ENCODE measurements at places on chromosomes 6 and 20.

DNA sequence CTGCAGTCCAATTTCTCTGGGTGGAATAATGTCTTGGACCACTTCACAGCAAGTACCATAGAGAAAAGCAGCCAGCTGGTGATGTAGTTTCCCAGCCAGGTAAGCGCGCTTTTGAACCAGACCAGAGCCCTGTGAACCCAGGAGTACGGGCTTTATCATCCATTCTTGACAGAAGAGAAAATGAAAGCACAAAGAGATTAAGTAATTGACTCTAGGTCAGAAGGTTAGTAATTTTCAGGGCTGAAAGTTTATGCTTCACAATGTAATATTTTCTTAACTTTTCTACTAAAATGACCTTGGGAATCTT, 7.1 kb upstream of the UST start:
- no peak for DNase-seq

- peak; percentile 65 for DNase-seq
Measured at GRCh38 chr20:645318-646106, 7.5 kb downstream of the SRXN1 start.

DNA sequence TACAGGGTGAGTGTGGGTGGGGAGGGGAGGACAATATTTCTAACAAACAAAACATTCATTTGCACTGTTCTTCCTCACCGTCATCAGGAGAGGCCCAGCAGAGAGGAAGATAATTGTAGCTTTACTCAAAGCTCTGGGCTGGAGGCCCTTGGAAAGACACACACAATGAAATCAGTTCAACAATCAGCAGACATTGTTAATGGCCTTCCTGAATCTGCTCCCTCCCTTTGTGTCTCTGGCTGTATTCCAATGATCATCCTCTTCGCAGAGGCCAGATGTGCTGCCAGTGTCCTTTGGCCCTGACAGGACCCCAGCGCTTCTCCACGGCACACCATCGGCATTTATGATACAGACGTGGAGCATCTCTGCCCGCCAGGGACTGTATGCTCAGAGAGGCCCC, 44.6 kb upstream of the LRFN2 start:
- DNase-seq, result no peak

DNA sequence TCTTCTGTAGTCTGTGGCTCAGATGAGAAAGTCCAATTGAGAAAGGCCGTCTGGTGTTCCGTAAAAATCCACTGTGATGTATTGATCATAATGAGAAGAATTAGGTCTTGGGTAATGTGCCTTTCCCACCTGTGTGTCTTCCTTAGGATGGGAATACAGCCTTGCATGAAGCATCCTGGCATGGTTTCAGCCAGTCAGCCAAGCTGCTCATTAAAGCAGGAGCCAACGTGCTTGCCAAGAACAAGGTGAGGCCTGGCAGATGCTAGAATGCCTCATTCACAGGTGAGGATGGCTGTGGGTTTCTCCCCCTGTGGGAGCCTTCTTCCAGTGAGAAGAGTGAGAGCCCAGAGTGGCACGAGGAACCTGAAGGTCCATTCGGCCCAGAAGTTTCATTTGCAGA, 32.7 kb downstream of the LYRM2 start:
- DNase-seq, result no peak

DNA sequence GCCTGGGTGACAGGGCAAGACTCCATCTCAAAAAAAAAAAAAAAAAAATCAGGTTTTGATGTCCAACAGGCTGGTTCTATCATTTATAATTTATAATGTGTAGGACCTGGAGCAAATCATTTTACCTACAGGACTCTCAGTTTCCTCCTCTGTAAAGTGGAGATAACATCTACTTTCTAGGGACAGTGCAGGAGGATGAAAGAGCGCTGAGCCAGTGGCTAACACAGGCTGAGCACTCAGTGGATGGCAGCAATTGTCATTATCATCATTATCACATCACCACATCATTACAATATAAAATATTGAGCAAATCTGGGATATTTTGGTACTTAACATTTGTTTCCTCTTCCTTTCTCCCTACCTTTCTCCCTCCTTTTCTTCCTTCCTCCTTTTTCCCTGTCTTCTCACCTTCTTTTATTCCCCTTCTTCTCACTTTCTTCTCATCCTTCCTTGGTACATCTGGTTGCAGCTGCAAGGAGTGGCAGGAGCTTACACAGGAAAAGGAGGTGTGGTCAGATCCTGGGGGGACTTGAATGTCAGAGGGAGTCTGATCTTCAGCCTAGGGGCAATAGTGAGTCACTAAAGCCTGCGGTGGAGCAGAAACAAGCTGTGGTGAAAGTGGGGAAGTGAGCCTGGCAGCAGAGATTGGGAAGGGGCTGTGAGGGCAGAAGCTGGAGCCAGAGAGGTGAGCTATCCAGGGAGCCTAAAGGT, 24.6 kb upstream of the CTNNBL1 start:
- DNase-seq, result no peak
